GM04503 (cell line): ENCODE measurements at places on chromosomes 11 and 22.

DNA sequence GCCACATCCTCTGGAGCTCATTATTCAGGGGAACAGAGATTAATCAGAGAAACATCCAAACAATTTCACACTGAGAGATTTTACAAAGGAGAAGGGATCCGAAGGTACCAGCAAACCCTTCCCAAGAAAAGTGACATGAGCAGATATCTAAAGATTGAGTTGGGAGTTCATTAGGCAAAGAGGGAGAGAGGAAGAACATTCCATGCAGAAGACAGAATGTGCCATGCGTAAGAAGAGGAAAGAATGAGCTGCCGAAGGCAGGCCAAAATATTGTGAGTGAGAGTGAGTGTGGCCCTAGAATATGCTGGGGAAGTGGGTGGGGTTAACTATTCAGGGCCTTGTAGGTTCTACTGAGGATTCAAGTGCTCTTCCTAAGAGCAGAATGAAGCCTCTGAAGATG lies 50.0 kb upstream of the LYVE1 start:
- no peak for DNase-seq

GRCh38 chr22:43273902-43274484 lies 69.2 kb downstream of the SCUBE1 start:
- DNase-seq: no peak

DNA sequence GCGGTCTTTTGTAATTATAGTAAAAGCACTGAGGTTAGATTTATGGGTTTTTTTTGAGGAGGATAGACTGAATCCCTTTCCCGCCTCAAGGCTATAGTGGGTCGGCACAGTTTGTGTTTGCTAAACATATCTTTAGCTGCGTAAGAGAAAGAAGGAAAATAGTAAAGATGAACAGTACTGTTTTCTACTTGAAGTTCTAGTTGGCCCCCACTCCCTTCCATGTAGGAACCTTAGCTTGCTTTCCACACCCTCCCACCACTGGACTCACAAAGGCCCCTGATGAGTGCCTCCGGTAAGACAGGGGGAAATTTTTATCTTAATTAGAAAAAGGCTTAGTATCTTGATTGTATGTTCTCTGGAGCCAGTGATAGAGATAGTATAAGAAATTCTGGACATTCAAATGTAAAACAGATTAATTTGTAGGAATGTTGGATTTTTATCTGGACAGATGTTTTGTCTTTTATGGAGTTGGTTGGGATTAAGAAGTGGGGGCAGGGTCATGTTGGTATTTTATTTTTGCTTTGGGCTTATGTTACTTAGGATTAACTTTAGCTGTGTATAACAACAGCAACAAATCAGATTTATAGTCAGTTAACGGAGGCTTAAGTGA lies 49.4 kb downstream of the PTPRJ start:
- DNase-seq: no peak

DNA sequence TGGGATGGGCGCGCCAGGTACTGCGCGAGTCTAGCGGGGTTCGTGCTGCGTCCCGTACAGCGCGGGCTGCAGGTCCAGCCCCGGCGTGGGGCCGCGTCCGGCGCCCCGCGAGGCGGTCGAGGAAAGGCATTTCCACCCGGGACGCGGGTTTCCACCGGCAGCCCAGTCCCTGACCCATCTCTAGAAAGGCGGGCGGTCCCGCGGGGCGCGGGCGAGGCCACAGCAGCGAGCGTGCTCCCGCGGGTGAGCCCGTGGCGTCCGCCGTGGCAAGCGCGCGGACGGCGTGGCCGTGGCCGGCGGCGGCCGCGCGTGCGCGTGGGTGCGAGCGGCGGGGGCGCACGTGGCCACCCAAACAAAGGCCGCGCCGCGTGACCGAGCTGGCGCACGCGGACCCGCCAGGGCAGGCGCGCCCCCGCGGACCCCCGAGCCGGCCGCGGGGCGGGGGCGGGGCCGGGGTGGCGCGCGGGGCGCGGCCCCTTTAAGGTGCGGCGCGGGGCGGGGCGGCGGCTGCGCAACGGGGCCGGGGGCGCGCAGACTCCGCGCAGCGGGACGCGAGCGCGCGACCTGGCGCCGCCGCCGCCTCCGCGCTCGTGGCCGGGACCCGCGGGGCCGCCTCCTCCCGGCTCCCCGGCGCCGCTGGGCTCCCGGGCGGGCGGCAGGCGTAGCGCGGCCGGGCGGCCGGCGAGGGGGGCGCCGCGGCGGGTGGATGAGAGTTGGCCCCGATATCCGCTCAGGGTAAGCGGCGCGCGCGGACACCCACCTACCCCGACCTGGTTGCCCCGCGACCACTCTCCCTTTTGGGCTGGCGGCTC lies 39.3 kb upstream of the CELSR1 start:
- no peak for DNase-seq

DNA sequence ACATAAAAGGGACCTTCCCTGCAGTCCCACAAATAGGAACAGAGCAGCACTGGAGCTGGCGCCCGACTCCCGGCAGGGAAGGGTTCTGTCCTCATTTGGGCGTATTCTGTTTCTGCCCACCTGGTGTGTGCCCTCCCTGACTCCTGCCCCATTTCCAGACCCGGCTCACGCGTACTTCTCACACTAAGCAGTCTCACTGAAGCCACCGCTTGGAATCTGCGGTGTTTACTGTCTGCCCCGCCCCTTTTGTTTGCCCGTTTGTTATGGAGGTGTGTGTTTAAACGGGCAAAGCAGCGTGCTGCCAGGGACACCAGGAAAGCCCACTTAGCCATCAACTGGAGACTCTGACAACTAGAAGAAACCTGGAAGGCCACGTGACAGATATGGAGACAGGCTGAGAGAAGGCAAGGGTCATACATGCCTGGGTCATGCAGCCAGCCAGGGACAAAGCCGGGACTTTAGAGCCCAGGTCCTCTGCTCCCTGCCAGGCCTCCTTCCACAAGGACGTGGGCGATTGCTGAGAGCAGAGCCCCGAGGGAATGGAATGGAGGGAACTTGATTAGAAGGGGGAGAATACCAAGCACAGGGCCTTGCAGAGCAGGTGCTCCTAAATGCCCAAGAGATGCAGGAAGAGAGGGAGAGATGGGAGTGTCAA lies 8.7 kb upstream of the EFCAB6 start:
- DNase-seq: no peak

DNA sequence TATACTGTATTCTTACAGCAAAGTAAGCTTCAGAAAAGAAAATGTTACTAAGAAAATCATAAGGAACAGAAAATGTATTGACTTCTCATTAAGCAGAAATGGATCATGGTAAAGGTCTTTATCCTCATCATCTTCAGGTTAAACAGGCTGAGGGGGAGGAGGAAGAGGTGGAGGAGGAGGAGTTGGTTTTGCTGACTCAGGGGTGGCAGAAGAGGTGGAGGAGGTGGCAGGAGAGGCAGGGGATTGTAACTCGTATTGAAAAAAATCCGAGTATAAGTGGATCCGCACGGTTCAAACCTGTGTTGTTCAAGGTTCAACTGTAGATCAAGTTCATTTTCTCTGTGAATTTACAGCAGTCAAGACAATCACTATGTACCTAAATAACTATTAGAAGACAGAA lies 13.0 kb downstream of the GLB1L3 start:
- no peak for DNase-seq

- DNase-seq: no peak
Measured at GRCh38 chr11:117985953-117986887, at the start of gene IL10RA. TSS of gene IL10RA (plus strand) at chr11:117986394. CDS start at chr11:117986468, 74 bp downstream.

- no peak for DNase-seq
Measured at GRCh38 chr11:281486-282161, 3.4 kb downstream of the NLRP6 start.

DNA sequence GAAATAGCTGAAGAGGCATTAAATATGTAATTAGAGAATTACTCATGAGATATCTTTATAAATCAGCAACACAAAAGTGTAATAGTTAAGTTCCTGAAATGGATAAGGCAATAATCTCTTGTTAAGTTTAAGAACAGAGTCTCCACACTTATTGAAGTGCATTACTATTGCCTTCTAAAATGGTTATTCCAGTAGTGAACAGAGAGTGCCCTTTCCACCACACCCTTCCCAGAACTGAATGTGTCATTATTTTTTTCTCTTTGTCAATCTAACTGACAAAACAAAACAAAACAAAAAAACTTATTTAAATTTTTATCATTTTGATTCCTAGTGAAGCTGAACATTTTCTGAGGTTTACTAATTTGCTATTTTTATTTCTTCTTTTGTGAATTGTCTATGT lies 9.2 kb upstream of the PRRG4 start:
- DNase-seq: no peak

DNA sequence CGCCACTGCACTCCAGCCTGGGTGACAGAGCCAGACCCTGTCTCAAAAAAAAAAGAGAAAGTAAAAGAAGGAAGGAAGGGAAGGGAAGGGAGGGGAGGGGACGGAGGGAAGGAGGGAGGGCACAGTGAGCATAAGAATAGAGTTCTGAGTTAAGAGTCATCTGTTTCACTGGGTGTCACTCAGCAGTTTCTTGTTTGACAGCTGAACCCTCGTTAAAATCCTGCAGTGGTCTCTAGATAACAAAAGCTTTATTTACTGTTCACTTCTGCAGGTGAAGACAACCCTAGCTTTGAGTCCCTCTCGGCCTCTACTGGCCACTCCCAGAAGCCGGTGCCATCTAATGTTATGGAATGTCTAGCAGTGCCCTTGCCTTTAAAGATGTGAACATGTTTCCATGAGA lies 71.2 kb downstream of the CLPB start:
- DNase-seq: no peak

GRCh38 chr22:24420072-24420976 lies 7.1 kb upstream of the ADORA2A start:
- no peak for DNase-seq

DNA sequence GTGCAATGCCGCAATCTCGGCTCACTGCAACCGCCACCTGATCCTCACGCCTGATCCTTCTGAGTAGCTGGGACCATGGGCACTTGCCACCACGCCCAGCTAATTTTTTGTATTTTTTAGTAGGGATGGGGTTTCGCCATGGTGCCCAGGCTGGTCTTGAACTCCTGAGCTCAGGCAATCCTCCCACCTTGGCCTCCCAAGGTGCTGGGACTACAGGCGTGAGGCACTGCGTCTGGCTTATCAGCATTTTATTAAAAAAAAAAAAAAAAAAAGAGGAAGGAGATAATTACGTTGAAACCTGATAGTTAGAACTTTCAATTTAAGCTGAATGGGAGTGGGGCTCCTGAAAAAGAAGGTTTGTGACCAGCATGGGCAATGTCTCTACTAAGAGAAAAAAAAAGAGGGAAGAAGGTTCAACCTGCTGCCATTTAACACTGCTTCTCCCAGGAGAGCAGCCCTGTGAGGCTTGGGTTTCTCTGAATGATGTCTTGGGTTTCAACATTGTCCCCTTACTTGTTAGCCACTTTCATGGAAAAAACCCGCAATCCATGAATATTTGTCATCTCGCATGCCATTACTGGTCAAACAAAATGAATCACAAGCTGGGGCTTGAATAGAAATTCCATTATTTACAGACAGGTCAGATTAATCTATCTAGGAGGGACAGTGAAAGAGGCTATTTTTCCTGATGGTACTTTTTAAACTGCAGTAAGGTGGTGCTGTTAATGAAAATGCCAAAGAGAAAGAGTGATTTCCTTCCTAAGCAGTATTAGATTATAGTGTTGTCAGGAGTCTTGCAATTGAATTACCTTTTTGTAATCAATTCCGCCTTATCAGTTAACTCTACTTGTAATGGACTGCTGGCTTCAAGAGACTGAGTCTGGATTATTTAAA lies 72.5 kb downstream of the PACS1 start:
- no peak for DNase-seq

GRCh38 chr22:23184100-23184763 lies 3.9 kb downstream of the BCR start:
- DNase-seq: no peak

DNA sequence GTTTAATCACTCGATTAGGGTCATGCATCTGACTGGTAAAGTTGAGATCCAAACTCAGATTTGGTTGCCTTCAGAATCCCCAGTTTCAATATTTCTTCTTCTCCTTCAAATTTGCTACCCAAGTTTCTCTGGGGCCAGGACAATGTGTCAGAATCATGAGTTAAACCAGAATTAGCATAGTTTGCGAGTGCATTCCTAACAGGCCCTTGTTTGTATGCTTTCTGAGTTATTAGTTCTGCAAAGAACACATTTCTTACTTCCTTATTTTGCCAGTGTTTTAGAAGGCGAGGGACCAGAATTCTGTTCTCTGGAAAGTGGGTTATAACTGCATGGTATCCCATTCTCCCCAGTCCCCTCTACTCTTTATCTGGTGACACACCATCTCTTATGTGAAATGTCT lies 112.0 kb downstream of the ARL14EP start:
- DNase-seq: no peak
